Nucleus accumbens (tissue), 56 donors: ENCODE measurements at places on chromosomes 4 and X.

GRCh38 chr4:146124023-146124680 is 51.4 kb upstream of the LSM6 start:
- DNase-seq = no peak

GRCh38 chr4:55866973-55867574 is 13.6 kb downstream of the EXOC1 start:
- no peak for DNase-seq

DNA sequence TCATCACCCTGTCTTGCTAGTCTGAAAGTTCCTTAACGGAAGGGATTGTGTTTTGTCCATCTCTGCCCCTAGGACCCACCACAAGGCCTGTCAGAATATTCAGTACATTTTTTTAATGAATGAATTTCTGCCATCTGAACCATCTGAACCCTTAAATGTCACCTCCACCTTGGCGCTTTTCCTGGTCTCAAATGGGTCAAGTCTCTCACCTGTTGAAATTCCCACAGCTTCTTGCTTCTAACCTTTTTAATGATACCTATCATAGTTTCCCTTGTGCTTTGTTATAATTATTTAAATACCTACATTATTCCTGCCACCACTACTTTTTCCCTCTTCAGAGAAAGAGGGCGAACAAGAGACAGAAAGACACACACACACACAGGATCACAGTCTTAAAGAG is 48.0 kb downstream of the SHROOM4 start:
- DNase-seq = no peak

GRCh38 chr4:138222046-138222445 is 20.1 kb downstream of the SLC7A11 start:
- peak; percentile 13 for DNase-seq

DNA sequence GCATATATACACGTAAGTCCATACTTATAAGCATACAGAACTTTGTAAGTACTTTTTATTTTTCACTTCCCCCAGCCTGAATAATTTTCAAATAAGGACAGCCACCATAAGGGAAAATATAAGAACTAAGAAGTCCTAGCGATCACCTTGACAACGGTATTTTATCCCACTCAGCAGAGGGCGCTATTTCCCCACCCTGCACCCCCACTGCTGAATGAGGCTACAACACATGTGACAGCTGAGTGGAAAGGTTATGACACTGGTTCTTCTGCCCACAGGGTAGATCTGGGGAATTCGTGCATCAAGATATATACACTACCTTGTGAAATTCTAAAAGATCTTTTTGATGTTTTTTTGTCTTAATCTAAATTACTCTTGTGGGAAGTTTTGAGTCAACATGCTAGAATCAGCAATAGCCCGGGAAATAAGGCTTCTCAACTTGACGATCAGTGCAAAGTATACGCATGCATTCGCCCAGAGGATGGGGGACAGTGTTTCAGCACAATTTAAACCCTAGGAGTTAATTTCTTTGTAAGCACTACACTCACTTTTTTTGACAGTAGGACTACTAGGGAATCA is 151.5 kb downstream of the CORIN start:
- DNase-seq = no peak

- DNase-seq = no peak
These were observed 89.3 kb upstream of the CYLC1 start for GRCh38 chrX:83771664-83772063.

GRCh38 chr4:124061413-124061812 is 651.1 kb downstream of the ANKRD50 start:
- no peak for DNase-seq

- DNase-seq = no peak
These were observed 828 bp upstream of the BBS12 start for GRCh38 chr4:122731676-122732075.

- no peak for DNase-seq
These were observed 51.3 kb downstream of the SMAD1 start for GRCh38 chr4:145533001-145533400.

GRCh38 chrX:40260146-40260747 is 162.5 kb upstream of the BCOR start:
- no peak for DNase-seq

GRCh38 chr4:182293691-182294255 is 50.6 kb downstream of the TENM3 start:
- DNase-seq = no peak

DNA sequence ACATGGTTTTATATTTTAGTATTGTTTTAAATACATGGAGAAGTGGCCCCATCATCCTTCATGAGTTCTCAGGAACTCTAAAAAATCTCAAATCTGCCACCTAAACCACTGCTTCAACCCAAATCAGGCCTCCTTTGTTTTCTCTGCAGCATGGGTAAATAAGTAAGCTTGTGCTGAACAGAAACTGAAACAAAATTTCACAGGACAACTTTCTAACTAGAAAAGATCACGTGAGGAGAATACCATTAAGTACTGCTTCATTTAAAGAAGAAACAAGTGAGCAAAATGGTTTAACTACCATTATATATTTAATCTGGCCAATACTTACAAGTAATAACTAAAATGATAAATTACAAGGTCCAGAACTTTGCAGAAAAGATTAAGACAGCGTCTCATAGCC is 2.5 kb downstream of the ARAP2 start:
- no peak for DNase-seq

- DNase-seq = no peak
These were observed 131.1 kb downstream of the GPC3 start for GRCh38 chrX:133854290-133854689.

DNA sequence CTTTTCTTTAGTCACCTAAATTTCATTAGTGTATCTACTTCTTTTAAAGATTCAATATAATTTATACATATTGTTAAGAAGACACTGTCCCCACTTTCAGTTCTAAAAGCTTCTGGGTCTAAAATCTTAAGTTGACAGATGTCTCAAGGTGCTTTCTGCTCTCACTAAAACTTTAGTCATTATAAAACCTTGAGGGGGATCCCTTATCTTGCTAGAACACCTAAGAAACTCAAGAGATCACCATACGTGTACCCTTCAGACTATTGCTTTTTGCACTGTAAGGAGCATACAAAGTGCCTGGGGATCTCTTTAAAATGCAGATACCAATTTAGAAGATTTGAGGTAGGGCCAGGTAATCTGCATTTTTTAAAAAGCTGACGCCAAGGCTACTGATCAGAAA is 30.1 kb downstream of the CYBB start:
- DNase-seq = no peak

DNA sequence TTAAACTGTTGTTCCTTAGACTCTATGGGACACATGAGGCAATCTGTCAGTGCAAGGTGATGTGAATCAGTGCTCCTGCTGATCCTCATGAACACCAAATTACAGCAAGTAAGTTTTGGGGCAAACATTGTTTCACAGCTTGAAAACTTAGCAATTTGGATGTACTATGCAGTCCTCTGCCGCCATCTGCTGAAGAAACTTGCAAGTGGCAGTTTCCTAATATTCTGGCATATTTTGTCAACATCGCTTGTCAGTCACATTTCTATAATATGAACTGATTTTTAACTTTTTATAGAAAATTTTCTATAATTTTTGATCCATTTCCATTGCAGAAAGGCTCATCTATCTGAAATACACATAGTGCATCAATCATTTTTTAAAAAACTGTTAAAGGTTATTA is 56.3 kb downstream of the ZAR1 start:
- peak; percentile 9 for DNase-seq

DNA sequence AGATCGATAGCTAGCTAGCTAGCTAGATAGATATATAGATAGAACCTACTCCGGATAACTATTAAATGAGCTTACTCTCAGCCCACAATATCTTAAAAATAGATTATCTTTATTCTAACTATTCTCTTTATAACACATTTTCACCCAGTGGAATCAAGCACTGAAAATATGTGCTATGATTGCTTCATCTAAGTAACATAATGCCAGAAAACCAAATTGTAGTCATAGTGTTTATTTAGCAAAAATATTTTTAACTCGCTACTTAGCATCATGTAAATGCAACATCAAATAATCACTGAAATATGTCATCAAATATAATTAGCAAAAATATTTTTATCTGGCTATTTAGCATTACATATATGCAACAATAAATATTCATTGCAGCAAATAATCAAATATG is 1.5 kb downstream of the TMEM156 start:
- no peak for DNase-seq

DNA sequence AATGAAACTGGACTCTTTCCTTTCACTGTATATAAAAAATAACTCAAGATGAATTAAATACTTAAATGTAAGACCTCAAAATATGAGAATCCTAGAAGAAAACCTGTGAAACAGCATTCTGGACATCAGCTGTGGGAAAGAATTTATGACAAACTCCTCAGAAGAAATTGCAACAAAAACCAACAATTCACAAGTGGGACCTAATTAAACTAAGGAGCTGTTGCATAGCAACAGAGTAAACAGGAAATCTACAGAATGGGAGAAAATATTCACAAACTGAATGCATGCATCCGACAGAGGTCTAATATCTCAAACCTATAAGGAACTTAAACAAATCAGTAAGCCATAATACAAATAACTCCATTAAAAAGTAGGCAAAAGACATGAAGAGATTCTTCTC is 851.7 kb upstream of the PCDH10 start:
- no peak for DNase-seq

GRCh38 chrX:10235851-10236250 is 79.1 kb downstream of the CLCN4 start:
- DNase-seq = no peak

DNA sequence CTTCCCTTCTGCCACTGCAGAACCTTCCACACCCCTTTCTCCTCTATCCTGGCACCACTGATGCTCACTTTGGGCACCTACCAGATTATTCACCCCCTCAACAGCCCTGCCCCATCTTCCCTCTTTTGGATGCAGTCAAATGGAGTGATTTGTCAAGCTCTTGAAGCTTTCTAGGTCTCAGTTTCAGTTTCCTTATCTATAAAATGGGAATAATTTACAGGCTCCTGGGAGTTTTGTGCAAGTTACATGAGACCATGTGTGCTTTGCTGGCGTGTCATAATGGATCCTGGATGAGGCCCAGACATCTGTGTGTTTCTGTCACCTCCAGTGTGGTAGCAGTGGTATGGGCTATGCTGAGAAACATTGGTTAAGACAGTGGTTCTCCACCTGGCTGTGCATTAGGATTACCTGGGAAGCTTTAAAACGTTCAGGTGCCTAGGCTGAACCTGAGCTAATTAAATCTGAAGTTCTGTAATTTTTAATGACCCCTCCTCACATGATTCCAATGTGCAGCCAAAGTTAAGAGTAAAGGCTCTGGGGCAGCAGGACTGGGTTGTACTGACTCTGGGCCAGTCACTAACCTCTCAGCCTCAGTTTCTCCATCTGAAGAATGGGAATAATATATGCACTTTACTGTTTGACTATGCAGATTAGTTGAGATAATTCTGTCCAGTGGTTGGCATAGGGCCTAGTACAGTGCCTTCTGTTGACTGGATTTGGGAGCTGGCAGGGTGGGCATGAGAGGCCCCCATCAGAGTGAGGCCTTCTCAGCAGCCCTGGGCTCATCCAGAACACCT is 6.8 kb upstream of the MGST2 start:
- no peak for DNase-seq

GRCh38 chrX:39859991-39860861 is 237.5 kb downstream of the BCOR start:
- DNase-seq = no peak

DNA sequence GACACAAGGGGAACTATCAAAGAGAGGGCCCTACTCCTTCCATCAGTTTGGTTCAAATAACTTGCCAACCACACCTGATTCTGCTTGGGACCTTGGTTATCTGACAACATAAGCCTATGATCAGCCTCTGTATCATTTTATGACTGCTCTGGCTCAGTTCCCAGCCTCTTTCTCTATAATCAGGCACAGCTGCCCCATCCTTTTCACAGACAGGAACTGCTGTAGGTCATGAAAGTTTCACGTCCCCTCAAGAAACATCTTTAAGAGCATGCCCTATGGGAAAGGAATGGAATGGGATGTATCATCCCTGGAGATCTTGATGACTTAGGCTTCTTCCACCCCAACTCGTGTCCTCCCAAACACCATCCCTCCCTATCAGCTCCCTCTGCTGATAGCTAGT is 243.4 kb downstream of the AR start:
- no peak for DNase-seq

GRCh38 chrX:105822138-105823091 is at the start of gene NRK:
Gene NRK (plus strand): TSS chrX:105822539. CDS start chrX:105822846, 307 bp downstream.
- no peak for DNase-seq

GRCh38 chr4:25011135-25011866 is 19.4 kb downstream of the LGI2 start:
- no peak for DNase-seq

DNA sequence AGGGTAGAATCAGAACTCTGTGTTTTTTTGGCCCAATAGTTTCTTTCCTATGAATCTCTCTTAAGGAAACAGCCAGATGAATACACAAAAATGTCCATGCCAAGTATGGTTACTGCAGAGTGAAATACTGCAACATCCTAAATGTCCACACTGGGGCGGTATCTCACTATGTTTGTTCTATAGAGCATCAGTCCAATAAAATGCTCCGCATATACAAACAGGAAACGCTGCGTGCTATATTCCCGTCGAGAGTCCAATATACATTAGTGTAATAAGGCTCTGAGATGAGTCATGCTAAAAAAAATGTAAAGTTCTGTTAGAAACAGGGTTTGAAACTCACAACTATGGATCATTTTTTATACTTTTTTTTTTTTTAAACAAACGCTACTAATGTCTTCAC is 72.9 kb upstream of the ENOX2 start:
- no peak for DNase-seq

DNA sequence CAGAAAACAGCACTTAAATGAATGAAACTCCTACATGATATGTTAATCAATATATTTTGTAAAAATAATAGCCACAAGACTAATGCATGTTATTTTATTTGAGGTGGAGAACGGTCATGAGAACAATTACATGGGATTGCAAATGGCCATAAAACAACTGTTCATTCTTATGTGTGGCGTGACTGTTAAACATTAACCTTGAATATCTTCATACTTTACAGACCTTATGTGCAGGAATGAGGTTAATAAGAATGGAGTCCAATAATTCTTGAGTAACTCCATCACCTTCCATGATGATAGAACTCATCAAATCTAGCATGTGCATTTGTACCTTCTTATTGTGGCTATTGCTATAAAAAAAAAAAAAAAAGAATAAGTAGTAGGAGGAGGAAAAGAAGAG is 55.3 kb downstream of the PDS5A start:
- DNase-seq = no peak

- DNase-seq = no peak
These were observed 9.5 kb downstream of the GSX2 start for GRCh38 chr4:54109241-54110018.

- no peak for DNase-seq
These were observed 1730.3 kb upstream of the TENM3 start for GRCh38 chr4:180512801-180513475.

- no peak for DNase-seq
These were observed 67.6 kb downstream of the COX18 start for GRCh38 chr4:73001885-73002284.
